ENCODE measurements at places on chromosomes 16 and 17. TPM values are rescaled to one million over a fixed set of nuclear protein-coding genes. Genes with fewer than 3 reads are reported as not detected.

GRCh38 chr16:3752984-3753383, 35.7 kb upstream of the TRAP1 start:
- peaks cover 76% of the 10 kb centered on the region for H3K36me3 ChIP-seq
- no peak overlapping the region for H3K4me3 ChIP-seq
- no peaks in the 10 kb centered on the region for H3K27me3 ChIP-seq

DNA sequence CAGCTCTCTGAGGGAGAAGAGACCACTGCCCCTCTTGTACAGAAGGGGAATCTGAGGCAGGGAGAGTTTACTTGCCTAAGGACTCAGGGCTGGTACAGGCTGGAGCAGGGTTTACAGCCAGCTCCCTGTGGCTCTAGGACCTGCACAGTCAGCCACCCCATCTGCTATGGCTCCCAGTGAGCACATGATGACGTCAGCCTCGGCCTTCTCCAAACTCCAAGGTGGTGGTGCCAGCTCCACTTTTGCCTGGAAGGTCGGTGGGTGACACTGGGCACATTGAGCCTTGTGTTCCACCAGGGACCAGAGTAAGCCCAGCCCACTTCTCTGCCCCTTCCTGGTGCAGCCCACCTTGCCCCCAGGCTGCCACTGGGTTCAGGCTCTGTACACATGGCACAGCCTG, 202.2 kb downstream of the ENGASE start:
- no peaks in the 10 kb centered on the region for H3K4me1 ChIP-seq
- H3K27ac ChIP-seq: no peak overlapping the region
- H3K27me3 ChIP-seq: peaks cover 20% of the 10 kb centered on the region

DNA sequence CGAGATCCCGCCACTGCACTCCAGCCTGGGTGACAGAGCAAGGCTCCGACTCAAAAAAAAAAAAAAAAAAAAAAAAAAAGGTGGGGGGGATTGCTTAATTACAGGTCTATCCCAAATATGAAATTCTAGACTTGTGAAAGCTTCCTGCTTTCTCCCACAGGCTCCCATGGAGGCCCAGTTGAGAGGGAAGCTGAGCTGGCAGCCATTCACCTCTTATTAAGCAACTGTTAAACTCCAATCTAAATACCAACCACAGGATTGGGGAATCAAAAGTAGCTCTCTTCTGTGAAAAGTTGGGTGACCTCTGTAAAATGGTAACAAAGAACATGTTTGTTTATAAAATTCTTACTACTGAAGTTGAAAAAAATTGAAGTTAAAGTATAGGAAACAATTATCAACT, 45.8 kb upstream of the STAC2 start:
- no peak overlapping the region for H3K4me3 ChIP-seq
- H3K27ac ChIP-seq: no peak overlapping the region
- H3K36me3 ChIP-seq: peaks cover 70% of the 10 kb centered on the region
- H3K27me3 ChIP-seq: no peaks in the 10 kb centered on the region
- H3K4me1 ChIP-seq: no peaks in the 10 kb centered on the region

DNA sequence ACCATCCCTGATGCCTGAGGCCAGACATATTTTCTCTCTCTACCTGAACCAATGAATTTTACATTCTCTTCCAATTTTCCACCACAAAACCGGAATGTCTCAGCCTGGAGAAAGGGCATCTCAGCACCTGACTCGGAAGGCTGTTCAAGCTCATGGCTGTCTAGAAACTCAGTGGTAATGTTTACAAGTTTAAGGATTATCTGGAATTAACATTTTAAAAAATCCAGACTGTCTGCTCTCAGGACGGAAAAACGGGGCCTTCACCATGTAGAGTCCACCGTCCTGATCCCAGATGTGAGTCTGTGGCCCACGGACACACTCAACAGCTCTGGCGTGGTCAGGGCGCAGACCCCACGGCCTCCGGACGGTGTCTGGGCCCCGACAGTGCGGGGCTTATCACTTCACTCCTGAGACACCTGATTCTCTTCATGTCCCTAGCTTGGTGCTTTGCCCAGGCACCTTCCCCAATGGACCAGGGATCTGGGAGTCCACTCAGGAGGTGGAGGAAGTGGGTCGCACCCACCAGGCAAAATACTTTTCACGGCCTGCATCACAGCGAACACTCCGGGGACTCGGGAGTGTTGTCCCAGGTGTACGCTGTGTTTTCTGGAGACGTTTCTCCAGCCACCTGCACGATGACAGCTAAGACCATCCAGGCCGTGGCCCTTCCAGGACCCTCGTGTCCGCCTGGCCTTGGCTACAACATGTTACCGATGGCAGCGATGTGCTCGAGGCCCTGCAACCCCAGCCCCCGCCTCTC, 101.5 kb downstream of the ZNF778 start:
- no peak overlapping the region for H3K4me3 ChIP-seq
- no peak overlapping the region for H3K27ac ChIP-seq
- DNase-seq: no peak
- no peaks in the 10 kb centered on the region for H3K36me3 ChIP-seq

GRCh38 chr16:72105978-72106377, 12.3 kb downstream of the DHX38 start:
- H3K4me1 ChIP-seq: no peaks in the 10 kb centered on the region
- no peak for DNase-seq
- H3K4me3 ChIP-seq: no peak overlapping the region
- peaks cover 100% of the 10 kb centered on the region for H3K36me3 ChIP-seq

The CCL2 gene
- total RNA-seq: 53.3 TPM

DNA sequence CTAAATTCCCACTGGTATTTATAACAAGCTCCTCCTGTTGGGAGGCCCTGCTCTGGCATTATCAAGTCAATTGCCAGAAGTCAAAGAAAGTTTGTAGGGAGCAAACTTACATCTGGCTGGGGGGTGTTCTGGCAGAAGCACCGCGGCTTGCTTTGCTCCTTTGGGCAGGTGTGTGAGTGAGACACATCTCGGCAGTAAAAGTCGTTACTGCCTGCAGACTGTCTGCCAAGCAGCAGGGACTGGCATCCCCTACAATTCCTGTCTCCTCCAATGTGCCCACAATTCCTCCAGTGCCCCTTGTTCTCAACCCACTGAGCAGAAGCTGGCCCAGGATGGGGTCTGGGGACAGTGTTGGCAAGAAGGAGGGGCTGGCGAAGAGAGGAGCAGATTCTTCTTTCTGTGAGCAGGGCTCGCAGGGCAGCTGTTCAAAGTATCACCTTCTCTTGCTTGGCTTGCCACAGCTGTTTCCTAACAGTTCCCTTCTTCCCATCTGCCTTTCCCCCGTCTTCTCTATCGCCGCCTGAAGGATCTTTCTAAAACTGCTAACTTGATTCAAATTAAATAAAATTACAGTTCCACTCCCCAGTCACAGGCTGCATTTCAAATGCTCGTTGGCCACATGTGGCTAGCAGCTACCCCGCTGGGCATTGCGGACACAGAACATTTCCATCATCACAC, 30.2 kb downstream of the SPACA3 start:
- no peaks in the 10 kb centered on the region for H3K36me3 ChIP-seq
- no peaks in the 10 kb centered on the region for H3K4me1 ChIP-seq
- H3K27ac ChIP-seq: no peak overlapping the region
- H3K4me3 ChIP-seq: no peak overlapping the region
- H3K27me3 ChIP-seq: peaks cover 8% of the 10 kb centered on the region
- no peak for DNase-seq

DNA sequence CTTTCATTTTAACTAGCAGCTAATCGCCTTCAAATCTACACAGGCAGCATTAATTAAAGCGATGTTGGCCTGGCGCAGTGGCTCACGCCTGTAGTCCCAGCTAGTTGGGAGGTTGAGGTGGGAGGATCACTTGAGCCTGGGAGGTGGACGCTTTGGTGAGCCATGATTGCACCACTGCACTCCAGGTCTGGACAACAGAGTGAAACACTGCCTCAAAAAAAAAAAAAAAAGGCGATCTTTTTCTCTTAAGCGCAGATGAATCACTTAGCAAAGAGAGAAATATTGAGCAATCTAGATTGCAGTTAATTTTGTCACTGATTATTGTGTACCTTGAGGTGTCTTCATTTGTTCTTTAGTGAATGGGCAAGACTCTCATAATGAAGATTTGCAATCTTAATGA, 12.4 kb downstream of the SNTB2 start:
- no peak for DNase-seq
- no peaks in the 10 kb centered on the region for H3K27me3 ChIP-seq
- no peaks in the 10 kb centered on the region for H3K36me3 ChIP-seq
- H3K4me1 ChIP-seq: peaks cover 26% of the 10 kb centered on the region

The KRTAP4-5 gene
- not detected for total RNA-seq

GRCh38 chr16:50889746-50890145, 147.9 kb downstream of the CYLD start:
- no peaks in the 10 kb centered on the region for H3K27me3 ChIP-seq
- H3K4me3 ChIP-seq: no peak overlapping the region
- no peak for DNase-seq
- H3K4me1 ChIP-seq: no peaks in the 10 kb centered on the region
- no peak overlapping the region for H3K27ac ChIP-seq

The CEP295NL gene
- 4.2 TPM for total RNA-seq

All from upper lobe of right lung (tissue), 1 donor.